ENCODE measurements at places on chromosomes 16 and 17.

DNA sequence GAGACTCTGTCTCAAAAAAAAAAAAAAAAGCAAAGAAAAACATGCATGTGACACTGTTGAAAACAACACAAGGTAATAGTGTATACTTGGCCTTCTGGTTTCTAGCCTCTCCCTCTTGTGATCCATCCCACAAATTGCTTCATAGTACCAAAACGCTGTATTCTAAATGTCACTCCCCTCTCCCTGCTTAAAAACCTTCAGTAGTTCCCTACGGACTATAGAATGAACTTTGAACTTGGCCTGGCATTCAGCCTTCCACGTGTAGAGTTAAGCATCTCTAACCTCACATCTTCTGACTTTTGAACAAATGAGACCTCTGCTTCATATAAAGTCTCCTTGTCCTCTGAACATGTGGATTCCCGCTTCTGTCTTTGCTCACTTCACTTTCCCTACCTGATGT, 5.1 kb downstream of the ZNF821 start:
- DNase-seq, result no peak

- no peak for DNase-seq
Measured at GRCh38 chr17:4675791-4676190, 28.1 kb downstream of the PELP1 start.

DNA sequence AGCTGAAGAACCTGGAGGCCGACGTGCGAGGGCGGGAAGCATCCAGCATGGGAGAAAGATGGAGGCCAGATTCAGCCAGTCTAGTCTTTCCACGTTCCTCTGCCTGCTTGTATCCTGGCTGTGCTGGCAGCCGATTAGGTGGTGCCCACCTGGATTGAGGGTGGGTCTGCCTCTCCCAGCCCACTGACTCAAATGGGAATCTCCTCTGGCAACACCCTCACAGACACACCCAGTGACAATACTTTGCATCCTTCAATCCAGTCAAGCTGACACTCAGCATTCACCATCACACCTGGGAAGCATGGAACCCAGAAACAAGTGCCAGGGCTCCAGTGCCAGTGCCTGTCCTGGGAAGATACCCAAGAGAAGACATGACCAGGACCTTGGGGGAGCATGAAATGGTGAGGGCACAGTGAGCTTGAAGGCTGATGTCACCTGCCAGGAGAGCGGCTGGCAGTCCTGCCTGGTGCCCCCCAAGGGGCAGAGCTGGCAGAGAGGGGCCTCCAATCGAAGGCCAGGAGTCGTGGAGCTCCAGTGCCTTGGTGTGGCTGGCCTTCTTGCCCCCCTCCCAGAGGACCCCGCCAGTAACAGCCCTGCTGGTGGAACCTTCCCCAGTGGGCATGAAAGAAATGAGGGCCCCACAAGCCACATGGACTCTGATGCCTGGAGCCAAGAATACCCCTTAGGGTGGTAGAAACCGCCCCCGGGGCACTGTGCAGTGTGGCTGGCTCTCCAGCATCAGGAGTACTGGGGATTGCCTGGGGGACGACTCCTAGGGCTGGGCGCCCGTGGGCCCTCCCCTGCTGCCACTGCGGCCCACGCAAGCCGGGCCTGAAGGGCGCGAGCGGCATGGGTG, 643 bp upstream of the NPB start:
- no peak for DNase-seq

GRCh38 chr17:11996722-11997146, 541 bp downstream of the ZNF18 start:
- no peak for DNase-seq

- DNase-seq, result no peak
Measured at GRCh38 chr17:47204722-47205418, 4.3 kb upstream of the MYL4 start.

DNA sequence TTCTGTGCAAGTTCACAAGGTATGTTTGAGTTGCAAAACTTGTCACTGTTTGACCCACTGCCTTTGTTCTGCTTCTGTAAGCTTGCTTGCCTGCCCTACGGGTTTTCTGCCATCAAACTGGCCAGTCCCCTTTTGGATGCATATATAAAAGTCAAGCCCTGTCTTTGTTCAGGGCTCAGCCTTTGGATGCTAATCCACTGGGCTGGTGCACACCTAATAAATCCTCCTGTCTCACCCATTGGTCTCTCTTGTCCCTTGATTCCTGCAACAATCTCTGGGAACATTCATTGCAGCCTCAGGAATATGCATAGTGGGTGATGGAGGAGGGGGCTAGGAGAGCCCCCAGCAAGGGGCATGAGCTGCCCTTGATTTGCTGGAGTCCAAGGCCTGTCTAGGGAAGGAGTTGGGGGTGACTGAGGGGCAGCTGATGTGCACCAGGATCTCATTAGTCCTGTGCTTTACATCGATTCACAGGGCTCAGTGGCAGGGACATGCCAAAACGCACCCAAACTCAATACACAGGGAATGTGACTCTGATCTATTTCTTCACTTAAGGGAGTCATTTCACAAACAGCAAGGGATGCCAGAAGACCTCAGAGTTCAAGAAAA, 225.4 kb upstream of the NLRP1 start:
- no peak for DNase-seq

GRCh38 chr16:88118376-88118775, 167.1 kb downstream of the BANP start:
- no peak for DNase-seq

DNA sequence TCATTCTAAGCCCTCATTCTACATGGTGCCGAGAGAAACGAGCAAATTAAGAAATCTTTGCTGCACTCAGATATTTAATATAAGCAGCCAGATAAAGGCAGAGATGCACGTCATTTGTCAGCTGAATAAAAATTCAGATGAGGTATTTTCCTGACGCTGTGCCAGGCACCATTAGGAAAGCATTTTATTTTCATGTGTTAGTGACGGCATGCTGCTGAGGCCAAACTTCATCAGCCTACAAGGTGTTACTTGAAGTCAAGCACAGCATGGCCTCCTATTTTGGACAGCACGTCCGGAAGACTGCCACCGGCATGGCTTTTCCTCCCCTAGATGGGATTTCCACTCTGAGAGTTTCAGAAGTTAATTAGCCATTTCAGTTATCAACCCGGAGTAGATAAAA, 70.3 kb downstream of the IRX3 start:
- DNase-seq, result no peak

DNA sequence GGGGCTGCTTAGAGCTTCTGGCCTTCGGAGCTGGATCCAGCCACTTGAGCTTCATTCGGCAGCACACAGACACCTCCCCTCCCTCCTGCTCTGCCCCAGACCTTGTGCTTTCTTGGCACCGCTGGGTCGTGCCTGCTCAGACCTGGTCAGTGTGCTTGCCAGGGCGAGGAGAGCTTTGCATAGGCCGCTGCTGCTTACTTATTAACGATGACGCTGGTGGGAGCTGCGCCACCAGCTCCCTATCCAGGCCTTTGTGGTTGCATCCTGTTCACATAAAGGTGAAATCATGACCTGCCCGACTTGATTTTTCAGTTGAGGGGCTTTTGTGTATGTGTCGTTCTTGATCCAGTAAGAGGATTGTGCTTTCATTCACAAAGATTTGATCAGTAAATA, 101.1 kb downstream of the MSI2 start:
- no peak for DNase-seq

GRCh38 chr17:68185820-68186219, 62.0 kb upstream of the AMZ2 start:
- DNase-seq, result no peak

GRCh38 chr17:76038050-76038449, 10.9 kb upstream of the EVPL start:
- no peak for DNase-seq
